Panc1 (cell line): ENCODE measurements at places on chromosomes 1 and 21. TPM values are rescaled to one million over a fixed set of nuclear protein-coding genes. Genes with fewer than 3 reads are reported as not detected.

F5 gene
- 0.08 TPM for total RNA-seq

DNA sequence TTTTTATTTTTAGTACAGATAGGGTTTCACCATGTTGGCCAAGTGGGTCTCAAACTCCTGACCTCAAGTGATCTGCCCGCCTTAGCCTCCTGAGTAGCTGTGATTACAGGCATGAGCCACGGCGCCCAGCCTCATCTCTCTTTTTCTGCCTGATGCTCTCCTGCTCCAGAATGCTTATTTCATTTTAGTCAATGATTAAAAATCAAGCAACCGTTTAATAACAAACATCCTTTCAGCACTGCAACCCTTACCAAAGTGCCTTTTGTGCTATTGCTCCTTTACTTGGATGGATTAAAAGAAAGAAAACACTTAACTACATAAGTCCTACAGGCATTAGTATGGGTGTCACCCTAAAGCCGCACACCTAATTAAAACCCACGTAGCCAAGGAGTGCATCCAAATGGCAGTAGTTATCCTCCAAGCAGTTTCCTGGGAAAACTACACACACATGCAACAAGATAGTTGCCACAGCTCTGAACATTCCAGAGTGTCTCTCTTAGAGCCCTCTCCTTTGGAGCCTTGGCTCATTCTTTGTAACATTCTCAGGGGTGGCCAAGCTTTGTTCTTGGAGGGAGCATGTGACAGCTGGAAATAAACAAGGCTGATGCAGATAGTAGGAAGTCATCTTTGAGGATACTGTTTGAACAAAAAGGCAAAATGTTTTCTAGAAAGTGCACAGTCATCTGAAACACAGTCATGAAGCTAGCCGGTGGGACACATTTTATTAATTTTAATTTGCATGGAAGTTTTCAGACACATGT lies 51.2 kb downstream of the KCNJ15 start:
- H3K36me3 ChIP-seq: no peaks in the 10 kb centered on the region
- DNase-seq: no peak
- no peaks in the 10 kb centered on the region for H3K4me1 ChIP-seq
- H3K27ac ChIP-seq: no peak overlapping the region
- H3K27me3 ChIP-seq: no peaks in the 10 kb centered on the region; the same call in none of the 2 replicates

TDRD5 gene
- total RNA-seq: 2.4 TPM

VANGL2 gene
- 0.10 TPM for total RNA-seq

DNA sequence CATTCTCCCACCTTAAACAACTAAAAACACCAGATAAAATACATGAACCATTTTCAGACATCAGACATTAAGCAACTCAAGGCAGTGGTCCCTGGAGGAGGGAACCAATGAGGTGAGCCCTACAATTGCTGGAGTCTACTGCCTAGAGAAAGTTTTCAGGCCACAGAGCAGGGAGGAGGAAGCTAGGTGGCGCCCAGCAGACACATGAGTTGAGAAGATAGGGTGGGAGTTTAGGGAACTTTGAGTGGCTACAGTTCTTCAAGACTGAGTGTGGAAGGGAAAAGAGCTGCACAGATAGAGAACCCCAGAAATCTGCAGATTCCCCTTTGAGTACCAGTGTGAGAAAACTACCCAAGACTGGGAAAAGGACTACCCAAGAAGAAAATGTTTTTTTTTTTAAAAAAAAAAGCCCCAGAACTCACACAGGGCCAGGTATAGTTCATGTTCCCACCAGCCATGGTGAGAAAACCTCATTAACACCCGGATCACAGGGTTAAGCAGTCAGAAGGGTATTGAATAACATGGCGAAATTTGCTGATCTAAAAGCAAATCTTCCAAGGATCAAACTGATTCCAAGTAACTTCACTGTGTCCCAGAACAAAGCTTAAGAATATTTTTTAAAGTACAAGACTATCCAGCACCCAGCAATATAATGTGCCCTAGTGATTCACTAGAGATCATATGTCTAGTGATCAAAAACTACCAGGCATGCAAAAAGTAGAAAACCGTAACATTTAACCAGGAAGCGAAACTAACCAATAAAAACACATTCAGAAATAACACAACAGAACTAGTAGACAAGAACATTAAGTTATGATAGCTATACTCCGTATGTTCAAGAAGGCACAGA lies 12.0 kb downstream of the ALDH9A1 start:
- H3K27ac ChIP-seq: no peak overlapping the region
- no peak overlapping the region for H3K4me3 ChIP-seq
- H3K36me3 ChIP-seq: peaks cover 2% of the 10 kb centered on the region; the same call in 1 of the 2 replicates

MYOM3 gene
- 0.05 TPM for total RNA-seq

- H3K27ac ChIP-seq: peak within 1 kb of the TSS; percentile 44; the same call in 1 of the 2 replicates
- H3K4me1 ChIP-seq: no peaks in the 10 kb centered on the region
- no peaks in the 10 kb centered on the region for H3K36me3 ChIP-seq
- no peak within 1 kb of the TSS for H3K4me3 ChIP-seq
These were observed at the start of gene CFAP45 for GRCh38 chr1:159900086-159900680. Gene CFAP45 (minus strand): TSS chr1:159900165. CDS start chr1:159900098, 67 bp downstream.

DNA sequence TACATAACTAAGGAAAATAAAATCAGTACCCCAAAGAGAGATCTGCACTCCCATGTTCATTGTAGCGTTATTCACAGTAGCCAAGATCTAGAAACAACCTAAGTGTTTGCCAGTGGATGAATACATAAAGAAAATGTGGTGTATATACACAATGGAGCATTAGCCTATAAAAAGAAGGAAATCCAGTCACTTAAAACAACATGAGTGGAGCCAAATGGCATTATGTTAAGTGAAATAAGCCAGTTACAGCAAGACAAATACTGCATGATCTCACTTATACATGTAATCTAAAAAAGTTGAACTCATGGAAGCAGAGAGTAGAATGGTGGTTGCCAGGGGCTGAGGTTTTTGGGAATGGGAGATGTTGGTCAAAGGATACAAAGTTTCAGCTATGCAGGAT lies 508.3 kb upstream of the B3GALT2 start:
- no peaks in the 10 kb centered on the region for H3K27me3 ChIP-seq
- H3K36me3 ChIP-seq: no peaks in the 10 kb centered on the region
- no peak overlapping the region for H3K4me3 ChIP-seq
- H3K27ac ChIP-seq: no peak overlapping the region

GRCh38 chr1:52920791-52921291 lies 699 bp downstream of the ECHDC2 start:
- H3K36me3 ChIP-seq: no peaks in the 10 kb centered on the region
- no peaks in the 10 kb centered on the region for H3K27me3 ChIP-seq
- peak overlapping the region; percentile 81 for H3K4me3 ChIP-seq
- H3K4me1 ChIP-seq: peaks cover 9% of the 10 kb centered on the region

DNA sequence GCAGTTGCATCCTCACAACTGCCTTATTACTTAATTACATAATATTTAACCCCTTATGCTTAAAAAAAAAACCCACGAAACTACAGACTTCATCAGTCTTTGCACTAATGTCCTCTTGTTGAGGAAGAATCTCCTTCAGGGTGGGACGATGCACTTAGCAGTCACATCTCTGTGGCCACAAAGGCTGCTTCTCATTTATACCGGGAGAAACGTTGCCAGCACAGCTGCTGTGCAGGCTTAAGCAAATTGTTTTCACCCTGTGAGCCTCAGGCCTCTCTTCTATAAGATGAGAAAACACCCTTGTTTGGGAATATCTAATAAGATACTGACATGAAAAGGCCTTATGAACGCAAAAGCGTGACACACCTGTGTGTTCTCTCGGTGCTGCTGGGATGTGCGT lies 2.9 kb upstream of the OBSCN start:
- no peak overlapping the region for H3K4me3 ChIP-seq
- H3K4me1 ChIP-seq: peaks cover 9% of the 10 kb centered on the region; the same call in 1 of the 2 replicates
- H3K36me3 ChIP-seq: no peaks in the 10 kb centered on the region
- H3K27ac ChIP-seq: no peak overlapping the region
- no peaks in the 10 kb centered on the region for H3K27me3 ChIP-seq
- DNase-seq: no peak

TAS1R3 gene
- 0.31 TPM for total RNA-seq

GRCh38 chr1:232579958-232580941 lies 49.7 kb downstream of the SIPA1L2 start:
- H3K27ac ChIP-seq: no peak overlapping the region
- H3K36me3 ChIP-seq: no peaks in the 10 kb centered on the region
- no peak for DNase-seq
- H3K4me3 ChIP-seq: no peak overlapping the region
- H3K27me3 ChIP-seq: no peaks in the 10 kb centered on the region

DNA sequence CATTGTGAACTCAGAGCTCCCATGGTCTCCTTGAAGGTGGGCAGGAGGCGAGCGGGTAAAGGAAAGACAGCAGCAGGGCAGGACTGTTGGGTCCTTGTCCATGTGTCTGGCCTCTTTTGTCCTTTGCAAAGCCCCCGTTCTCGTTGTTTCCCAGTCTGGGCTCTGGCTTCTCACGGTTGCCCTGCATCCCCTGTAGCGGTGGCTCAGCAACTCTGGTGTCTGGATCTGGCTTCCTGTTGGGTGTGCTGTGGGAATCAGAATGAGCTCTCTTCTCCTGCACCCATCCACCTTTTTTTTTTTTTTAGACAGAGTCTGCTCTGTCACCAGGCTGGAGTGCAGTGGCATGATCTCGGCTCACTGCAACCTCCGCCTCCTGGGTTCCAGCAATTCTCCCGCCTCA lies 11.1 kb downstream of the H6PD start:
- no peaks in the 10 kb centered on the region for H3K27me3 ChIP-seq
- no peak overlapping the region for H3K4me3 ChIP-seq
- H3K27ac ChIP-seq: no peak overlapping the region
- no peaks in the 10 kb centered on the region; the same call in 1 of the 2 replicates for H3K4me1 ChIP-seq

CCDC30 gene
- 1.3 TPM for total RNA-seq

GRCh38 chr1:172588296-172589291 lies 55.6 kb downstream of the SUCO start:
- H3K36me3 ChIP-seq: peaks cover 14% of the 10 kb centered on the region
- no peak overlapping the region for H3K27ac ChIP-seq
- no peaks in the 10 kb centered on the region for H3K4me1 ChIP-seq
- no peak for DNase-seq
- H3K4me3 ChIP-seq: no peak overlapping the region

PRRX1 gene
- total RNA-seq: 0.69 TPM

- DNase-seq: no peak
- no peaks in the 10 kb centered on the region for H3K36me3 ChIP-seq
- H3K27me3 ChIP-seq: no peaks in the 10 kb centered on the region
- no peak overlapping the region for H3K4me3 ChIP-seq
These were observed 78.0 kb downstream of the HLX start for GRCh38 chr1:220957233-220957605.

RNU1-2 gene
- 1,290 TPM for total RNA-seq

ADGRL4 gene
- not detected for total RNA-seq

DNA sequence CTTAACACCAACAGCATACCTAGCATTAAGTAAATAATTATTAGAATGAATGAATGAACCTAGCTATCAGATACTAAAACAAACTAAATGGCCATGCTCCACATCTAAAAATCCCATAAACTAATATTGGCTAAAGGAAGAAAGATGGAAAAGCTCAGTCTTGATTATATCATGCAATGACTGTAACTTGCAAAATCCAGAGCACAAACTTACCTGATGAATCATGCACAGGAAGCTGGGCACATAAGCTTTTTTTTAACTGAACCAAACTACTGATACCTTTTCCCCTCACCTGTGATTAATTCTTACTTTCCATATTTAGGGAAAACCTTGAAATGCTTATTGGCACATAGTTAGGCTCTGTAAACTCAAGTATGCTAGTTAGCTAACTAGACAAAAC lies 70.2 kb downstream of the KIF14 start:
- H3K4me1 ChIP-seq: no peaks in the 10 kb centered on the region
- no peak overlapping the region for H3K4me3 ChIP-seq
- no peak for DNase-seq
- H3K27ac ChIP-seq: no peak overlapping the region
- H3K27me3 ChIP-seq: no peaks in the 10 kb centered on the region
- H3K36me3 ChIP-seq: peaks cover 7% of the 10 kb centered on the region; the same call in 1 of the 2 replicates

TTLL10 gene
- not detected for total RNA-seq

MATN1 gene
- 0.59 TPM for total RNA-seq

- no peaks in the 10 kb centered on the region for H3K4me1 ChIP-seq
- H3K27me3 ChIP-seq: no peaks in the 10 kb centered on the region
- no peak for DNase-seq
- no peak overlapping the region for H3K4me3 ChIP-seq
- H3K36me3 ChIP-seq: no peaks in the 10 kb centered on the region
These were observed 487.3 kb upstream of the PTBP2 start for GRCh38 chr1:96234299-96234698.

KIF17 gene
- 3.9 TPM for total RNA-seq

GUCA2B gene
- total RNA-seq: not detected

RPE65 gene
- not detected for total RNA-seq

KIF1B gene
- 33.0 TPM for total RNA-seq

DNA sequence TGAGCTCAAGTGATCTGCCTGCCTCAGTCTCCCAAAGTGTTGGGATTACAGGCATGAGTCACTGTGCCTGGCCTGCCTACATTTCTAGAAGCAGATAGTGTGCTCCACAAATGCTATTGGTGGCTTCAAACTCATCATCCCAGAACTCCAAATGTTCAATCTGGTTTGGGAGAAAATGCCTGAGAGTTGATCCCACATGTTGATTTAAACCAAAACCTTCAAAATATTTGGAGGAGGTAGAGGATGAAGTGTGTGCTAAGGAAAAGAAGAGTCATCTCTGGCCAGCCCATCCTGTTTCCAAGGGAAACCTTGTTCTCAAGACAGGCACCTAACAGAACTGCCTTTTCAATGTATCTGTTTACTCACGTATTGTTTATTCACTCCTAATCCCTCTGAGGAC lies 55.4 kb upstream of the GRHL3 start:
- H3K27ac ChIP-seq: no peak overlapping the region
- no peaks in the 10 kb centered on the region for H3K27me3 ChIP-seq
- no peaks in the 10 kb centered on the region for H3K4me1 ChIP-seq
- no peak overlapping the region for H3K4me3 ChIP-seq

GRCh38 chr1:174976436-174977108 lies 23.2 kb upstream of the CACYBP start:
- DNase-seq: no peak
- H3K4me1 ChIP-seq: no peaks in the 10 kb centered on the region
- H3K27me3 ChIP-seq: no peaks in the 10 kb centered on the region
- no peaks in the 10 kb centered on the region for H3K36me3 ChIP-seq
- H3K4me3 ChIP-seq: no peak overlapping the region

GRCh38 chr1:60833173-60833572 lies 249.2 kb upstream of the NFIA start:
- no peak overlapping the region for H3K27ac ChIP-seq
- H3K4me3 ChIP-seq: no peak overlapping the region
- no peaks in the 10 kb centered on the region for H3K4me1 ChIP-seq
- DNase-seq: no peak

MAP1LC3C gene
- 0.21 TPM for total RNA-seq

NIBAN1 gene
- total RNA-seq: 6.7 TPM

TNFRSF14 gene
- 20.1 TPM for total RNA-seq

- no peak for DNase-seq
- peaks cover 48% of the 10 kb centered on the region for H3K36me3 ChIP-seq
- H3K4me3 ChIP-seq: no peak overlapping the region
- no peaks in the 10 kb centered on the region for H3K27me3 ChIP-seq
- H3K27ac ChIP-seq: no peak overlapping the region
- H3K4me1 ChIP-seq: no peaks in the 10 kb centered on the region
These were observed 105.8 kb downstream of the SMYD2 start for GRCh38 chr1:214386747-214387146.

DNA sequence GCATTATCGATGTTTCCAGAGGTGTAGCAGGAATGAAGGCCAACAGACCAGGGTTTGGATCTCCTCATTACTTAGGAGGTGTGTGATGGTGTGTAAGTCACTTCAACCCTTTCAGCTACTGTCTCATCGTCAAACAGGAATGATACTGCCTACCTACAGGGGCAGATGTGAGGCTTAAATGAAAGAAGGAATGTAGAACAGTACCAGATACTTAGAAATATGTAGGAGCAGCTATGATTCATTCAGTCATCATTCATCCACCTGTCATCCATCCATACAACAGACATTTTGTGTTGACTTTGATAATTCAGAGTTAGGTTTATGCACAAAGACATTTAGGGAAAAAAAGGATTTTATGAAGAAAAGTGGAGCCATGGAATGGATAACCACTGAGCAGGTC lies 486.9 kb upstream of the DAB1 start:
- no peaks in the 10 kb centered on the region for H3K36me3 ChIP-seq
- H3K27me3 ChIP-seq: no peaks in the 10 kb centered on the region
- no peaks in the 10 kb centered on the region for H3K4me1 ChIP-seq
- no peak overlapping the region for H3K4me3 ChIP-seq
